ENCODE measurements at places on chromosomes 2 and 18. TPM values are rescaled to one million over a fixed set of nuclear protein-coding genes. Genes with fewer than 3 reads are reported as not detected.

Gene TSGA10
- total RNA-seq, result 1.3 TPM

Gene TGIF1
- total RNA-seq, result 75.6 TPM

Gene KCNG3
- not detected for total RNA-seq

Gene ZNF521
- 48.9 TPM for total RNA-seq

Gene CFC1
- not detected for total RNA-seq

Gene CCDC121
- 1.8 TPM for total RNA-seq

Gene COL4A4
- total RNA-seq, result under 0.01 TPM

Gene FOXI3
- not detected for total RNA-seq

Gene CFAP221
- 0.16 TPM for total RNA-seq

Gene RAD51AP2
- total RNA-seq, result not detected

Gene CXCR1
- not detected for total RNA-seq

Gene IL36A
- not detected for total RNA-seq

Gene OTOF
- total RNA-seq, result 11.8 TPM

Gene SERPINB12
- not detected for total RNA-seq

Gene REG1B
- not detected for total RNA-seq

Gene NXPH2
- total RNA-seq, result not detected

Gene MFSD2B
- total RNA-seq, result not detected

Gene CCDC74B
- total RNA-seq, result 0.94 TPM

Gene SELENOI
- 24.4 TPM for total RNA-seq

Gene CIDEA
- total RNA-seq, result 0.19 TPM

Gene ZBTB7C
- under 0.01 TPM for total RNA-seq

Gene NOSTRIN
- 6.1 TPM for total RNA-seq

Gene TRPM8
- total RNA-seq, result not detected

Gene CDH2
- 4.7 TPM for total RNA-seq

Gene MAPK4
- total RNA-seq, result not detected

Gene UGT1A3
- total RNA-seq, result not detected

Gene TWIST2
- 0.16 TPM for total RNA-seq

Gene FAM161A
- 1.8 TPM for total RNA-seq

Gene CCDC93
- 37.9 TPM for total RNA-seq

Gene OR6B2
- total RNA-seq, result not detected

Gene UGT1A10
- total RNA-seq, result not detected

Gene TUBA4B
- total RNA-seq, result not detected

Gene ERBB4
- under 0.01 TPM for total RNA-seq

Gene DUSP19
- total RNA-seq, result 1.8 TPM

Gene SERPINB13
- total RNA-seq, result not detected

Gene DHRS9
- total RNA-seq, result 0.13 TPM

Gene KCNIP3
- total RNA-seq, result under 0.01 TPM

Gene TUBA3E
- not detected for total RNA-seq

Gene TRABD2A
- 0.38 TPM for total RNA-seq

Gene FAM168B
- total RNA-seq, result 54.2 TPM

Gene CD226
- total RNA-seq, result 0.32 TPM

Gene ALPG
- not detected for total RNA-seq

Gene SH2D6
- total RNA-seq, result 0.16 TPM

Gene PRSS56
- not detected for total RNA-seq

Gene CAPG
- total RNA-seq, result 102 TPM

Gene MSTN
- total RNA-seq, result 0.19 TPM

Gene FIGN
- 0.31 TPM for total RNA-seq

Gene SOS1
- 11.5 TPM for total RNA-seq

Gene POTEC
- total RNA-seq, result not detected

Gene SLC19A3
- total RNA-seq, result not detected

Gene NEU2
- total RNA-seq, result not detected

Gene CCDC178
- total RNA-seq, result 1.4 TPM

Gene MCM6
- 18.8 TPM for total RNA-seq

Gene MDH1
- total RNA-seq, result 114 TPM

Gene CPO
- 0.19 TPM for total RNA-seq

Gene WNT10A
- total RNA-seq, result not detected

Gene MATN3
- 1.0 TPM for total RNA-seq

Gene DSC3
- total RNA-seq, result 0.16 TPM
